ENCODE measurements at places on chromosomes 11 and 22. TPM values are rescaled to one million over a fixed set of nuclear protein-coding genes. Genes with fewer than 3 reads are reported as not detected.

Gene MUC5B
- 159 TPM for total RNA-seq

Gene VPREB3
- 1.7 TPM for total RNA-seq

Gene POU2AF1
- 0.72 TPM for total RNA-seq

Gene PNPLA3
- total RNA-seq: 0.51 TPM
